ENCODE measurements at places on chromosomes 3 and 15.

- no peak for DNase-seq
These were observed 86.3 kb upstream of the PRICKLE2 start for GRCh38 chr3:64311424-64312061.

GRCh38 chr3:166285001-166285400, 447.8 kb upstream of the BCHE start:
- DNase-seq: no peak

- DNase-seq: no peak
These were observed 398.7 kb upstream of the PDZRN3 start for GRCh38 chr3:74023395-74023794.

DNA sequence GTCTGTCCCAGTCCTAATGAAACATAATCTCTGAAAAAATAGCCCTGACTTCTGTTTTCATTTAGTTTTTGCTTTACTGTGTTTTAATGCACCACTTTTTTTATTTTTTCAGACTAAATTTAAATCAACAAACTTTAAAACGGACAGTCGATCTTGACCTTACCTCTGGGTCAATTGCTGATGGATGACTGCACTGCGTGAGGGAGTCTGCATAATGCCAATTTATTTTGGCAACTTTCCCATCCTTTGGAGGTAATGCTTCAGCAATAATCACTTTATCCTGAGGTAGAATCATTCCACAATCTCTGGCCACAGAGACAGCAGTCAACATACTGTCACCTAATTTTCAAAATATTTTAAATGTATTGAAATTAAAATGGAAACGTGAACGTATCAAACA, 32.5 kb upstream of the GP5 start:
- DNase-seq: no peak

GRCh38 chr15:83292317-83292716, 7.9 kb upstream of the BNC1 start:
- DNase-seq: no peak

- DNase-seq: no peak
These were observed 135.1 kb upstream of the UBP1 start for GRCh38 chr3:33575311-33575710.

GRCh38 chr3:151835751-151836525, 22.0 kb downstream of the AADAC start:
- DNase-seq: no peak

GRCh38 chr3:68667346-68667745, 265.0 kb downstream of the TAFA4 start:
- no peak for DNase-seq

DNA sequence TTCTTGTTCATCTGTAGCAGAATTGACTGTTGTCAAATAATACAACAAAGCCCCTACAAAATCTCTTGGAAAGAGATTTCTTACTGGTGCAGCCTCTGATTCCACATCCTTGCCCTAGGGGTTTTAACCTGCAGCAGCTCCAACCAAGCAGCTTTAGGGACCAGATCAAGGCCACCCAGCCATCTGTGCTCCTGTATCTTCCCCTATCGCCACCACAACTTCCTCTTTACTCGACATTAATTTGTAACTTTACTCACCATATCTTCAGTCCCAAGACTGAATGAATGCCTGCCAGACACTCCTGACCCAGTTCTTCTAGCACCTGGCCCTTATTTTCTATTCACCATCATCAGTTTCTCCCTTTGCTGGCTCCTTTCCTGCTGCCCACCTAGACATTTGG, 156.6 kb upstream of the IL12A start:
- no peak for DNase-seq

- no peak for DNase-seq
These were observed 221.8 kb downstream of the TPRG1 start for GRCh38 chr3:189393598-189393997.

DNA sequence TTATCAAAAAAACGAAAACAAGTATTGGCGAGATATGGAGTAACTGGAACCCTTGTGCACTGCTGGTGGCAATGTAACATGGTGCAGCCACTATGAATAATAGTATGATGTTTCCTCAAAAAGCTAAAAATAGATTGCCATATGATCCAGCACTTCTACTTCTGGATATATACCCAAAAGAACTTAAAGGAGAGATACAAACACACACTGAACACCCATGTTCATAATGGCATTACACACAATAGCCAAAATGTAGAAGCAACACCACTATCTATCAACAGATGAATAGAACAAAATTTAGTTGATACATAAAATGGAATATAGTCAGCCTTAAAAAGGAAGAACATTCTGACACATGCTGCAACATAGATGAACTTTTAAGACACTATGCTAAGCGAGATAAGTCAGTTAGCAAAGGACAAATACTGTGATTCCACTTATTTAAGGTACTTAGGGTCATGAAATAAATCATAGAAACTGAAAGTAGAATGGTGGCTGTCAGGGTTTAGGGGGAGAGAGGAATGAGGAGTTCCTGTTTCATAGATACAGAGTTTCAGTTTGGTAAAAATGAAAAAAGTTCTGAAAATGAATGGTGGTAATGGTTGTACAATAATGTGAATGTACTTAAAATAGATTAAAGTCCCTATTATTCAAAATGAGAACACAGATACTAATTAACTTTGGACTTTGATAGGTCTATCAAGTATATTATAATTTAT, 59.4 kb upstream of the IMPG2 start:
- no peak for DNase-seq

DNA sequence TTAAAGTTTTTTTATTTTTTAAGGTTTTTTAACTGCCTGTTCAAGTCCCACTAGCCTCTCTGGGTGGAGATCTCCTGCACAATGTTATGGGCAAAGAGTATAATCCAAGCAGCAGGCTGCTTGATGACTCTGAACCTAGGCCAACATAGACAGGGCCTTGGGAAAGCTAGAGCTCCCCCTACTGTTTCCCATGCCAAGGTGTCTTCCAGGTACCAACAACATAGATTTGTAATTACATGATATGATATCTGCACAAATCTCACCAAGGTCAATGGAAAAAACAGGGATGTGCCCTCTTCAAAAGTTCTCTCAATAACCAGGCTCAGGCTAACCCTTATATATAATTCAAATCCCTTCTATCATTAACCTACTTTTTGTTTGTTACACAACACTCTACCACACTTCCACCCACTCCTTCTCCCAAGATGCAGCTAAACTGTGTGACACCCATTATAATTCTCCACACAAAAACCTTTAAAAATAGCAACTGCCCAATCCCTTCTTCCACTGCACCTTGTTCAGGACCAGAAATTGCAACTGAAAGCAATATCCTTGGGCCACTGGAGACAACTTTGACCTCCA, 43.8 kb downstream of the RBM15B start:
- peak; percentile 41 for DNase-seq

- no peak for DNase-seq
These were observed 27.9 kb downstream of the IQSEC1 start for GRCh38 chr3:13045241-13045903.

- DNase-seq: no peak
These were observed 80.9 kb upstream of the ARHGEF26 start for GRCh38 chr3:154040283-154040682.

GRCh38 chr3:32009101-32009500, 27.6 kb downstream of the ZNF860 start:
- DNase-seq: no peak

- no peak for DNase-seq
These were observed 511.3 kb downstream of the FGF12 start for GRCh38 chr3:192216067-192216466.

DNA sequence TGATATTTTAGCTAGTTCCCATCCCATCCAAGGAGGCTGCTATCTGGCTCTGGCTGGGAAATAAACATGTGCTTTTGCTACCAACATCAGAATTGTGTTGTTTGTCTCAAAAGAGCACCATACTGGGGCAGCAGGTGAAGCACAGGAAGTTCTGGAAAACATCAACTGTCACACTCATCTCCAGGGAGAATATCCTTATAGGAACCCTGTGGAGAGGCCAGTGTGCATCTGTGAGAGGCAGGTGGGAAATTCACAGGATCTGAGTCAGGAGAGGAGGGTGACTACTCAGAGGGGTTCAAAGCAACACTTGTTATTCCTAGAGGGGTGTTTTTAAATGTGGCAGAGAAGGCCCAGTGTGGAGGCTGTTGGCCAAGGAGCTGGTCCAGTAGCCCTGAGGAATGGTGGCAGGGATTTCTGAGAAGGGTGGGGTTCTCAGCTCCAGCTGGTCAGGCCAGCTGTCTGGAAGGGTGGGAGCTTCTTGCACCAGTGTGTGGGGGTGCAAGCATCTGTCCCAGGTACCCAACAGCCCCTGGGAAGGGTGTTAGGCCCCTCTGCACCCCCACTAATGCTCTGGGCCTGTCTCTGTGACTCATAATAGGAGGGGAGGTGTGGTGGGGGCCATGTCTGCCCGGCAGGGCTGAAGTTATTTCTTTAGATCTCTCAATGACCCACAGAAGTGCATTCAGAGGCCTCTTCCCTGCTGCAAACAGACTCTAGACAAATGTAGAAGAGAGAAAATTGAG, 28.7 kb downstream of the RPSA start:
- DNase-seq: no peak

DNA sequence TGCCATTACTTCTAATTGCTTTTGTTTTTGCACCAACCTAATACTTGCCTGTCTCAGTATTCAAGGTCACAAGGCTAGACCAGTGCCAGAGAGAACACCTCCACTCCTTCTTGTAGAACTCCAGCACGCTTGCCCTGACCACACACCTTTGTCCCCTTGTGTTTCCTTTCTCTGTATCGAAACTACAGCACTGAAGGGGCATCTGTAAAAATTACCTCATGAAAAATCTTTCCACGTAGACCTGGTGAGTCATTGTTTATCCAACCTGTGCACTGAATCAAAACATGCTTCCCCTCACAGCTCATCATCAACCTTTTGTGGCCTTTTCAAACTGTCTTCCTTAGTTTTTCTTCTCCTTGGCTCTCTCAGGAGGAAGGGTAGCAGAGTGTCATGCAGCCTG, 259.5 kb downstream of the THRB start:
- DNase-seq: no peak

DNA sequence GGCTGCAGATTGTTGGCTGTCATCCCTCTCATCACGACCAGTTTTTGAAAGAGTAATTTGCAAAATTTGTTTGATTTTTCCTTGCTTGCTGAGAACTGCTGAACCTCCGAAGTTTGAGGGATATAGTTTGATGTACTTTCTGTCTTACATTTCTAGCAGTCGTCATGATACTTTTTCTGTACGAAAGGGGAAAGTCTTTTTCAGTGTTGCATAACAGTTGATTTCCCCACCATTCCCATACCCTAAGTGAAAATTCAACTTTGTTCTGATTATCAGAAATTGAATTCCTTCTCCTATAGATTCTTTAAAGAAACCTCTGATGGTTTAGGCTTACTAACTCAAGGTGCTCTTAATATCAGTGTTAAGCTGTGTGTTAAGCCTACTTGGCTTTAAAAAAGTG, 1.6 kb downstream of the PDE8A start:
- no peak for DNase-seq

DNA sequence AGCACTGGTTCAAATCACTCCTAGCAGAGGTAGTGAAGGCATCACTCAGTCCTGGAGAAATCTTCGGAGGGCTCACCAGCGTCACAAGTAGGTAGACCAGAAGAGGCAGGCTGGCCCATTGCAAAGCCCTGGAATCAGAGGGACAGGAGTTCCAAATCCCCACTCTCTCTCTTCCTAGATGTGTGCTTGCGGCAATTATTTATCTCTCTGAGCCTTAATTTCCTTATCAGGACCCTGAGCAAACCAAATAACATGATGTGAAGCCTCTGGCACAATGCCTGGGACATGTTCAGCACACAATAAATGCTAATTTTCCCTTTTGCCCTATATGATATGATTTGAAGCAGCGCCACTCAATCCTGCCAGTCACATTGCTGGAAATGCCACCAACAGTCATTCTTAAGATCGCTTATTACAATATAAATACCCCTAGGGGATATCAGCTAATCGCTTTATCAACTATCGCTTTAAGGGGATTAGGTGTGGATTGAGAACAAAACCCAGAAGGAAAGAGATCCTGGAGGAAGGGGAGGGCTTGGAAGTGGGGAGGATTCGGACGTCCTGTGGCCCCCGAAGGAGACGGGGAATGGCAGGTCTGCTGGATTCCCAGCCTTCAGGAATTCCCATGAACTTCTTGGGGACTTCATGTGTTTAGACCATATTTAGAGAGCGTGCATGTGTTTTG, 59.5 kb upstream of the TSEN2 start:
- DNase-seq: no peak

- no peak for DNase-seq
These were observed 3.0 kb upstream of the PPP1R2 start for GRCh38 chr3:195546130-195546560.

GRCh38 chr3:42376344-42376798, 34.0 kb downstream of the LYZL4 start:
- peak; percentile 82 for DNase-seq

- DNase-seq: no peak
These were observed 70.5 kb downstream of the GABRB3 start for GRCh38 chr15:26702381-26702780.

GRCh38 chr3:71562938-71563337, 20.6 kb downstream of the FOXP1 start:
- DNase-seq: no peak

DNA sequence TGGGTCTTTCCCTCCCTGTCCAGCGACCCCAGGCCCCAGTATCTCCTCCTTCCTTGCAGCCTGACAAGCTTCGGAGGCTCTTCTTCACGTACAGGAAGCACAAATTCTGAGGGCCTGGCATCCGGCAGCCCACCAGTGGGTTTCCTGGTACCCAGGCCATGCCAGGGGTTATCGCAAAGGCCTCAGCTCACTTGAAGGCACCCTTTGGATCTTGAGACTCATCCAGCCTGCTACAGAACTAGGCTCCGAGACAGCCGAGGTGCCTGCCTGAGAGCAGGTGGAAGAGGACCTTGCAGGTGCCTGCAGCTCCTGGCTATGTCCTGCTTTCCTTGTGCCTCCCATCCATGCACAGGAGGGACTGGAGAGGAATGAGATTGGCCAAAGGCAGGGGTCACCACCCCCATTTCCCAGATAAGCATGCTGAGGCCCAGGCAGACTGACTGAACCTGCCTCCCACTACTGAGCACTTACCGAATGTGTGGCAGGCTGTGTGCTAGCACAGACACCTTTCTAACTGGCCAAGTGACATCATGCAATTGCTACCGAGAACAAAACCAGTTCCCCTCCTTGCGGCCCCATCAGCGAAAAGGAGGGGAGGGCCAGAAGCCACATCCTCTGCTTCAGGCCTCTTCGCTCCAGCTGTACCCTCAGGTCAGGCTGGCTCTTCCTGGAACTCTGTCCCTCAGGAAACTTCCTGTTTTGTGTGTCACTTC, 11.2 kb downstream of the SH2D7 start:
- peak; percentile 69 for DNase-seq

Measured in activated T-cell treated with anti-CD3 and anti-CD28 coated beads, Interleukin-2, amount 50 U/mL, for 48 hours (primary cell).